ENCODE measurements at places on chromosomes 1 and 21.

- no peak for DNase-seq
These were observed 27.8 kb downstream of the SMIM12 start for GRCh38 chr1:34831721-34832246.

DNA sequence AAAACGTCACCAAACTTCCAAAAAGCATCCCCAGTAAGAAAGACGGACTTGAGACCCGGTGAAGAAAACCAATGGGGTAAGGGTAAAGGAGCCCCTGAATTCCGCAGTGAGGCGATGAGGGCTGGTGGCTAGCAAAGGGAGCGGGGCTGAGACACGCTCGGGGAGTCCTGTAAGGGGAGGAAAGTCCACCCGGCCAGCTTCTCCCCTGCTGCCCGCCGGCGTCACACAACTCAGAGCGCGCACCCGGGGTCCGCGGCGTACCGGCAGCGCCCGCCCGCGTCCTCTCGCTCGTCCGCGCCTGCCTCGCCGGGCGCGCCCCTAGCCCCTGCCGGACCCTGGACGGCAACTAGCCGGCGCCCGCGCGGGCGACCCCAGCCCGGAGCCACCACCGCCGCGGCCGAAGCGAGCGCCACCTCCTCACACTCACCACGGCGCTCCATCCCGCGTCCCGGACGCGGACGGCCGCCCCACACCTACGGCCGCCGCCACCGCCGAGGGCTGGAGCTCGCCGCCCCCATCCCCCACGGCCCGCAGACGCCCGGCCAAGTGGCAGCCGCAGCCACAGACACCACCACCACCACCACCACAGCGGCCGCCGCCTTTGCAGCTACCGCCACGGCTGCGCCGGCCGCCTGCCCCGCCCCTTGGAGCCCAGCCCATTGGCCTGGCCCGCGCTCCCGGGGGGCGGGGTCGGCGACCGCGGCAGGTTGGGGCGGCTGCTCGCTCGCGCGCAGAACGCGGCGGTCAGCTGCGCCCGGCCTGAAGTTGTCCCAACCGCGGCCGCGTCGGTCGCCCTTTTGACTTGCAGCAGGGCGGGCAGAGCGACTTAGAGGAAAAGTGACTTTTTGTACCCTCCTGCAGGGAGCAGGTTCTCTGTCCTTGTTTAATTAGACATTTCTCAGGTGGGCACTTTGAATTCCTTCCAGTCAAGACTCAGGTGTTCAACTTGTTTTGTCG lies 10.0 kb upstream of the ARHGAP29 start:
- peak; percentile 59 for DNase-seq

- DNase-seq, result peak; percentile 30
These were observed 688 bp downstream of the PTTG1IP start for GRCh38 chr21:44872649-44873355.

GRCh38 chr21:45253180-45253579 lies 34.5 kb downstream of the POFUT2 start:
- no peak for DNase-seq

DNA sequence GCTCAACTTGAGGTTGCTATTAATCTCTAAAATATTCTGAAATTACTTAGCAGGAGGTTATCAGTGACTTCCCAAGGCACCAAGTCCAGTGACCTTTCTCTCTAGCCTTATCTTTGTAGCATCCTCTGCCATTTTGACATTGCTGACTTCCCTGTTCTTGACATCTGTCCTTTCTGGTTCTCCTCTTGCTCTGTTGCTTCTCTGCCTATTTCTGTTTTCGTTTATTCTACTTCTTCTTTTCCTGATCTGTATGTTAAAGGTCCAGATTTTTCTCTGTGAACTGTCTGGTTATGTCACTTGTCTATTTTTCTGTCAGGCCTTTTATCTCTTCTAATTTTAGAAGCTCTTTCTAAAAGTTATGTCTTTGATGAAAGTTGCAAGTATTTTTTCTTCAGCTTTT lies 178.8 kb downstream of the VPS13D start:
- no peak for DNase-seq

- no peak for DNase-seq
These were observed 55.3 kb upstream of the TARDBP start for GRCh38 chr1:10957133-10957532.

- no peak for DNase-seq
These were observed 15.5 kb downstream of the SAMSN1 start for GRCh38 chr21:14530592-14530991.

- no peak for DNase-seq
These were observed 107.7 kb upstream of the TMPRSS2 start for GRCh38 chr21:41615613-41616012.

GRCh38 chr1:59487335-59488031 lies 190.6 kb downstream of the FGGY start:
- DNase-seq, result no peak

GRCh38 chr1:30526652-30527345 lies 196.6 kb downstream of the MATN1 start:
- no peak for DNase-seq

DNA sequence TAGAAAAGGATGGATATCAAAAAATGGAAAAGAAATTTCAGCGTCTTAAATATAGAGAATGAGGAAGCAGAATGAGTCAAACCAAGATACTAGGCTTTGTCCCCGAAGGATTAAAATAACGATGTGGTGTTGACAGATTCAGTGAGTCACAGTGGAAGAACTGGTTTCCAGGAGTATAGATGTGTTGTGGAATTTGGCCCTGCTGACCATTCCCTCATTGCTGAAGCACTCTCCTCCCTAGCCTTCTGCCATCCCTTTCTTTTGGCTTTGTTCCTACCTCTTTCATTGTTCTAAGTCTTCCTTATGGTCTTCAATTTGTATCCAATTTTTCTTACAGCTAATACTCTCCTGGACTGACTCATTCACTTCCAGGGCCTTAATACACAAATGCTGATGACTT lies 23.1 kb upstream of the USP25 start:
- no peak for DNase-seq

- no peak for DNase-seq
These were observed 222.6 kb upstream of the BEND5 start for GRCh38 chr1:48999321-48999720.

- DNase-seq, result peak; percentile 42
These were observed 104.8 kb downstream of the RERE start for GRCh38 chr1:8712413-8713231.

GRCh38 chr1:22143065-22144033 lies at the start of gene WNT4:
TSS of gene WNT4 (minus strand) at chr1:22143097. CDS start at chr1:22142922, 175 bp downstream.
- peak; percentile 48 for DNase-seq

GRCh38 chr1:209105701-209106100 lies 477.8 kb upstream of the CAMK1G start:
- no peak for DNase-seq

Measured in germinal center (tissue), 1 donor.